ENCODE measurements at places on chromosomes 7 and 10. TPM values are rescaled to one million over a fixed set of nuclear protein-coding genes. Genes with fewer than 3 reads are reported as not detected.

Gene C7orf25
- 14.4 TPM for total RNA-seq

Gene ADAM12
- 0.33 TPM for total RNA-seq

Gene PAOX
- 10.2 TPM for total RNA-seq

Gene GGCT
- 47.0 TPM for total RNA-seq

Gene OIT3
- total RNA-seq, result not detected

Gene GNAI1
- total RNA-seq, result 52.7 TPM

Gene SUGCT
- total RNA-seq, result 3.2 TPM

Gene ZNF394
- total RNA-seq, result 41.8 TPM

Gene AKR1C4
- not detected for total RNA-seq

Data from thyroid gland (tissue), 4 donors.